Hematopoietic multipotent progenitor cell (in vitro differentiated cells): ENCODE measurements at places on chromosomes 6 and 20.

DNA sequence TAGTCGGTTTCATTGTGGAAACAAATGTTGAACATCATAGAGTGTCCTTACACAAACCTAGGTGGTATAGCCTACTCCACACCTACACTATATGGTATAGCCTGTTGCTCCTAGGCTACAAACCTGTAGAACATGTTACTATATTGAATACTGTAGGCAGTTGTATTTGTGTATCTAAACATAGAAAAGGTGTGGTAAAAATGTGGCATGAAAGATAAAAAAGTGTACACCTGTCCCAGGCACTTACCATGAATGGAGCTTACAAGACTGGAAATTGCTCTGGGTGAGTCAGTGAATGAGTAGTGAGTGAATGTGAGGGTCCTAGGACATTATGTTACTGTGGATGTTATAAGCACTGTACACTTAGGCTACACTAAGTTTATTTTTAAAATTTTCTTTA lies 103.0 kb downstream of the ZFAND3 start:
- DNase-seq, result no peak

DNA sequence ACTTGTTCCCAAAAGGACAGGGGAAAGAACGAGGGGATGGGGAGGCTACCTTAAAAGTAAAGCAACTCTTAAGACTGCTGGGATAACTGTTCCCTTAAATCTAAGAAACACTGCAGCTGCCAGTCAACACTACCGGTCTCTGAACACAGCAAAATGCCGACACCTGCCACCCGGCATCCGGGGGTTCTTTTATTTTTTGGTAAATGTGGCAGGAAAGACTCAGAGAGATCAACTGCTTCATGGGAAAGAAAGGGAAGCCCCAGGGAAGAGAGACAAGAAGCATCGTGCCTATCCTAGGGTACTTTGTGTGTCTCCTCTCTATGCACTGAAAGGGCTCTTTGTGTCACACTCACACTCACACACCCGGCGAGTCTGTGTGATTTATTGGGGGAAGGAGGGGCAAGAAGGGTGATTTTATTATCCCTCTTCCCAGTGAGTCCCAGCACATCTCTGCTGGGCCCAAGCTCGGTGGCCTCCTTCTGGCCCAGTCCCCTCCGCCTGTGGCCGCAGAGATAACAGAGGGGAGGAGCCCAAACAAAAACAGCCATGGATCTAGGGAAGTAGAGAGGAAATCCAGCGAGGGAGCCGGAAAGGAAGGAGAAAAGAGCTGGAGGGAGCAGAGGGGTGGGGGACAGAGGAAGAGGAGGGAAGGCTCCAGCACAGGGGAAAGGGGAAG lies 1.4 kb downstream of the FYN start:
- DNase-seq, result peak; percentile 31

- DNase-seq, result no peak
Measured at GRCh38 chr6:134930463-134930862, 19.4 kb downstream of the ALDH8A1 start.

DNA sequence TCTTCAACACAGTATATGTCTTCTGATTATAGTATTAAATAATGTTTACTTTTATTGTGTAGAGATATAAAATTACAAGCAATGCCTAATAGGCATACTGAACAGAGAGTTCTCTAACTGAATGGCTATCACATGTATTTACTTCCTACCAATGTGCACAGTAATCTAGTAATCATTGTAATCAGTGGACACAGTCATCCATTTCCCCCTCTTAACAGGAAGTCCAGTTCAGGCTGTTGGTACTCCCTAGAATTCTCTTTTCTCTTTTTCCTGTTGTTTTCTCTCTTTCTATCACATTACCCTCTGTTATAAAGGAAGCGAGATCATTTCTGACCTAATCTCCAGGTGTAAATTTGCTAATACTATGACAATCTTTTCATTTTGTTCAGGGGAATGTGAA lies 172.5 kb downstream of the HTR1B start:
- DNase-seq, result no peak

DNA sequence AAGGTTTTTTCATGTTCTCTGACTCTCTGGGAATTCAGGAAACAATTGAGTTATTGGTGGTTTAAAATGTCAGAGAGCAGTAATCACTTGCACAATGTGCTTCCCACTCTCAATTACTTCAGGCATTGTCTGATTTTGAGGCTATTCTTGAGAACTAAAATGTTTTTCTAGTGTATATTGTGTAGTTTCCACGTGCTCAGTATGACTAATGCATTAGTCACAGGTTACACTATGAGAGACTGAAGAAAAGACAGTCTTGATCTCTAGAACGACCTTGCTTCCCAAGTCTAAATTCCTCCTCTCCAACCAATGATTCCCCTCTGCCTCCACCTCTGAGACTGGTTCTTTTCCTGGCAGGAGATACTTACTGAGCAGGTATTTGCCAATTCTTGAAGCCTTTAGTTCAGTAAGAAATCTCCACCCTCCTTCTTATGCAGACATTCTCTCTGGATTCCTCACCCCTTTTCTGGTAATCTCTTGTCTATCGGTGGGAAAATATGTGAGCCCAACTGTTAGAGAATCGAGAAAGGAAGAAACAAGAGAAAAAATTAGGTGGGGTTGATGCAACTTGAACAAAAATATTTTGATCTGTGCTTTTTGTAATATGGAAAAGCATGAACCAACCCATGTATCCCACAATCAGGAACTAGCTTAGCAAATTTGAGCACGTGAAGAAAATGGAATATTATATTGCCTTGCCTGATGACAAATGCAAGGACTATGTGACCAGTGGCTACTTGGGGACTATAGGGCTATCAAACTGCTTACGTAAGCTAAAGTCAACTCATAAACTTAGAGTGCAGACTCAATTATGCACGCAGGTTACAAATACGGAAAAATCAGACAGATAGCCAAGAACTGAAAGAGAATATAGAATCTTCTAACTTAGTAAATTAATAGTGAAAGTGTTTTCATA lies 61.1 kb upstream of the SLC22A16 start:
- peak; percentile 52 for DNase-seq

- DNase-seq, result no peak
Measured at GRCh38 chr6:158284007-158284875, 28.0 kb upstream of the TULP4 start.
